ENCODE measurements at places on chromosomes 7 and 10. TPM values are rescaled to one million over a fixed set of nuclear protein-coding genes. Genes with fewer than 3 reads are reported as not detected.

- no peak overlapping the region for H3K4me3 ChIP-seq
- H3K36me3 ChIP-seq, result no peaks in the 10 kb centered on the region
- no peak for DNase-seq
These were observed 19.8 kb downstream of the ZNF467 start for GRCh38 chr7:149753375-149754233.

Gene CRTAC1
- not detected for total RNA-seq

- peaks cover 10% of the 10 kb centered on the region for H3K27me3 ChIP-seq
- H3K36me3 ChIP-seq, result peaks cover 1% of the 10 kb centered on the region
- no peak overlapping the region for H3K27ac ChIP-seq
- H3K4me3 ChIP-seq, result no peak overlapping the region
- DNase-seq, result no peak
These were observed 32.9 kb upstream of the WDR11 start for GRCh38 chr10:120818301-120818700.

DNA sequence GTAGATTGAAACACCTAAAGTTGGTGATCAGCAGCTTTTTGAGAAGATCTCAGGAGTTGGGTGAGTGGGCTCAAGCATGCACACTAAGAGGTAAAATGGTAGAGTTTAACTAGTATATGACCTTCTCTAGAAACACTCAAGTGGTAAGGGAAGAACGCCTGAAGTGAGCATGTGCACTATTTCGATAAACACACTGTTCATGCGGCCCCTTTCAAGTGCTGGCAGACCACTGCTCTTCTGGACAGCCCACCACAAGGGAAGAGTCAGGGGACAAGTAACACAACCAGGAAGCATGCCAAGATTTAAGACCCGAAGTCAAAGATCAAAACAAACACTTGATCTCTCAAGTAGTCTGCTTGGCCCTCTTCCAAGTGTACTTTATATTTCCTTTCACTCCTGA lies 519.5 kb upstream of the ZWINT start:
- no peaks in the 10 kb centered on the region for H3K36me3 ChIP-seq
- no peaks in the 10 kb centered on the region for H3K27me3 ChIP-seq
- no peak for DNase-seq
- H3K27ac ChIP-seq, result no peak overlapping the region
- no peak overlapping the region for H3K4me3 ChIP-seq

DNA sequence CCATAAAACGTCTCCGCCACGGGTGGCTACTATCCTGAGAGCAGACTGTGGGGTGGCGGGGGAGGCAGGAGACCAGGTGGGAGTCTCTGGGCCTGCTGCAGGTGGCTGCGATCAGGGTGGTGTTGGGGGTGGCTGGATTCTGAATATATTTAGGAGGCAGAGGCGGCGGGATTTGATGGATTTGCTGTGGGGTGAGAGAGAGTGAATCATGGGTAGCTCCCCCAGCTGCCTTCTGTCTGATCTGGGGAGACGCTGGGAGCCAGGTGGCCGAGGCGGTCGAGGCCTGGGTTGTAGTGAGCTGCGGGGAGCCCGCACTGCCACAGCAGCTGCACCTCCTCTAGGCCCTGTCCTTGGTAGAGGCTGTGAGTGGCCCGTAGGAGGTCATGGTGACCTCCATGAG lies 48.2 kb upstream of the PFKFB3 start:
- peaks cover 20% of the 10 kb centered on the region for H3K4me1 ChIP-seq
- H3K27me3 ChIP-seq, result no peaks in the 10 kb centered on the region
- no peak for DNase-seq
- no peak overlapping the region for H3K4me3 ChIP-seq
- no peak overlapping the region for H3K27ac ChIP-seq

GRCh38 chr10:6240254-6240653 lies 37.5 kb downstream of the PFKFB3 start:
- no peak for DNase-seq
- peaks cover 24% of the 10 kb centered on the region for H3K4me1 ChIP-seq
- H3K4me3 ChIP-seq, result no peak overlapping the region
- no peak overlapping the region for H3K27ac ChIP-seq
- H3K27me3 ChIP-seq, result no peaks in the 10 kb centered on the region

Gene VWC2
- total RNA-seq, result not detected

- no peaks in the 10 kb centered on the region for H3K27me3 ChIP-seq
- H3K4me1 ChIP-seq, result peaks cover 4% of the 10 kb centered on the region
- peaks cover 5% of the 10 kb centered on the region for H3K36me3 ChIP-seq
- no peak overlapping the region for H3K27ac ChIP-seq
- no peak overlapping the region for H3K4me3 ChIP-seq
These were observed 27.5 kb downstream of the ELMO1 start for GRCh38 chr7:37420946-37421695.

Gene GALNT11
- 28.7 TPM for total RNA-seq

GRCh38 chr10:21495002-21495751 lies 30.3 kb downstream of the SKIDA1 start:
- H3K27ac ChIP-seq, result no peak overlapping the region
- peak overlapping the region; percentile 80 for H3K4me3 ChIP-seq
- DNase-seq, result peak; percentile 32
- H3K4me1 ChIP-seq, result peaks cover 13% of the 10 kb centered on the region
- peaks cover 2% of the 10 kb centered on the region for H3K36me3 ChIP-seq
- peaks cover 74% of the 10 kb centered on the region for H3K27me3 ChIP-seq

Gene C10orf105
- total RNA-seq, result 0.30 TPM

GRCh38 chr10:111440501-111440900 lies 363.7 kb downstream of the ADRA2A start:
- no peaks in the 10 kb centered on the region for H3K27me3 ChIP-seq
- no peak overlapping the region for H3K4me3 ChIP-seq
- H3K36me3 ChIP-seq, result no peaks in the 10 kb centered on the region
- H3K4me1 ChIP-seq, result no peaks in the 10 kb centered on the region

DNA sequence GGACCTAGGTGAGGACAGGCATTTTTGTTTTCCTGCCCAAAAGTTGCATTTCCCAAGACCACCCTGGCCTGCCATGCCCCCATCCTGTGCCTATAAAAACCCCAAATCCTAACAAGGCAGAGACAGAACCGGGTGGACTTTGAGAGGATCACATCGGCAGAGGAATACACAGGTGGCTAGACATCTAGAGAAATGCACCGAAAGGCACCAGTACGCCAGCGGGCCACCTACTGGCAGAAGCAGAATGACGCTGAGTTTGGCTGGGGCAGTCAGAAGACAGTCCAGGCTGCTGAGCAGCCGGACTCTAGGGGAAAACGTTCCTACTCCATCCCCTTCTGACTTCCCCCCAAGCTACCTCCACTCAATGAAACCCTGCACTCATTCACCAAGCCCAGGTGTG lies 2.8 kb downstream of the AKR1C4 start:
- DNase-seq, result no peak
- no peaks in the 10 kb centered on the region for H3K36me3 ChIP-seq
- peaks cover 17% of the 10 kb centered on the region for H3K27me3 ChIP-seq
- no peaks in the 10 kb centered on the region for H3K4me1 ChIP-seq
- H3K4me3 ChIP-seq, result no peak overlapping the region

GRCh38 chr7:52749880-52750279 lies 285.6 kb upstream of the POM121L12 start:
- H3K27me3 ChIP-seq, result no peaks in the 10 kb centered on the region
- H3K36me3 ChIP-seq, result no peaks in the 10 kb centered on the region
- H3K27ac ChIP-seq, result no peak overlapping the region
- no peak for DNase-seq

DNA sequence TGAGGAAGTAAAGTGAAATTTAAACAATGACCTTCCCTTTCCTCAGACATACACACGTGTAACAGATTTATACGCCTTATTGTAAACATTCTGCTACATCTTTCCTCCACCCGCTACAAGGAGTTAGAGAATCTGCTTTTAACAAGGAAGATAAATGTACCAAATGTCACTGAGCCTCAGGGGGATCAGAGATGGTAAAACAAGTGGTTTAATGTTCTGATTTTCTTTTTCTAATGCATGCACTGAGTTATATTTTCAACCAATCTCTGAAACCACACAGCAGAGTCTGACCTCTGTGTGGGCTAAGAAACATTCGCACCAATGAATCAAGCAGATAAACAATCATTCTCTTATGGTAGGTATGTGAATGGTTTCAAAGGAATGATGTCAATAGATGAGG lies 599.5 kb downstream of the ARL4A start:
- H3K27me3 ChIP-seq, result no peaks in the 10 kb centered on the region
- H3K4me3 ChIP-seq, result no peak overlapping the region
- no peak overlapping the region for H3K27ac ChIP-seq
- DNase-seq, result no peak
- H3K4me1 ChIP-seq, result no peaks in the 10 kb centered on the region
- no peaks in the 10 kb centered on the region for H3K36me3 ChIP-seq

GRCh38 chr10:71006506-71006905 lies 118.1 kb upstream of the PCBD1 start:
- no peaks in the 10 kb centered on the region for H3K4me1 ChIP-seq
- H3K4me3 ChIP-seq, result no peak overlapping the region
- no peak for DNase-seq

- H3K27ac ChIP-seq, result no peak overlapping the region
- no peaks in the 10 kb centered on the region for H3K4me1 ChIP-seq
- H3K36me3 ChIP-seq, result no peaks in the 10 kb centered on the region
- peaks cover 55% of the 10 kb centered on the region for H3K27me3 ChIP-seq
- H3K4me3 ChIP-seq, result no peak overlapping the region
These were observed 12.9 kb downstream of the GRM8 start for GRCh38 chr7:127239814-127240213.

Gene SLC16A9
- 0.08 TPM for total RNA-seq

- H3K27me3 ChIP-seq, result peaks cover 6% of the 10 kb centered on the region
- DNase-seq, result no peak
- H3K27ac ChIP-seq, result no peak overlapping the region
- H3K4me3 ChIP-seq, result no peak overlapping the region
- H3K4me1 ChIP-seq, result peaks cover 5% of the 10 kb centered on the region
- H3K36me3 ChIP-seq, result no peaks in the 10 kb centered on the region
These were observed 162.2 kb downstream of the MYOF start for GRCh38 chr10:93319896-93320295.

GRCh38 chr7:114229246-114229645 lies 185.4 kb upstream of the FOXP2 start:
- H3K27me3 ChIP-seq, result no peaks in the 10 kb centered on the region
- no peak overlapping the region for H3K27ac ChIP-seq
- H3K36me3 ChIP-seq, result no peaks in the 10 kb centered on the region
- DNase-seq, result no peak
- no peak overlapping the region for H3K4me3 ChIP-seq

DNA sequence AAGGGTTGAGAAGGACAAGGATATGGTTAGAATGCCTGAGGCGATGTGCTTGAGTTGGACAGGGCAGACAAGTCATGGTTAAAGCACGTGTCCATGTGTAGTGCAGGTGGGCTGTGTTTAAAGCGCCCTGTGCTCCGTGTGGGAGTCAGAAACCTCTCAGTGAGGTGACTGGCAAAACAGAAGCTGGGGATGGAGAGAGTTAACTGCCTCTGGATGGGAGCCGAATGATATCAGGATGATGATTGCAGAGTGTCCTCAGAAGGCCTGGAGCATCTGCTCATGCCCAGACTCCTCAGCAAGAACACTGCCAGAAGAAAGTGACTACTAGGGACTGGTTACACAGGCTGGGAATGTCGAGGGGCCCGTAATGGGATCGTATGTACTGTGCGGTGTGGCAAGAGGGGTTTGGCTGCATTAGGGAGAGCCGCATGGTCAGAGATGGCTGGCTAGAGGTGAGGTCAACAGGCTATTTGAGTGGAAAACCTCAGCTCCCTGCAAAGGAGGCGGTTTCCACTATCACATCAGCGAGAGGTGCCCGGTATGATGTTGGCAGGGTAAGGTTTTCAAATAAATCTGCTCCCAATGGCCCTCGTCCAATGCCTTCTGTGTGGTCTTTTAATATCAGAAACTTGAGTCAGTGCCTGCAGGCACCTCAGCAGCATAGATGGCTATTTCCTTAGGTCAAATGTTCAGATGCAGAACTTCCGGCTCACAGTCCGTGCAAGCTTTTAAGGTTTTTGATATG lies 26.1 kb upstream of the MRC1 start:
- no peaks in the 10 kb centered on the region for H3K36me3 ChIP-seq
- H3K4me3 ChIP-seq, result no peak overlapping the region
- no peak overlapping the region for H3K27ac ChIP-seq
- DNase-seq, result no peak
- H3K27me3 ChIP-seq, result peaks cover 4% of the 10 kb centered on the region

- no peak overlapping the region for H3K4me3 ChIP-seq
- H3K36me3 ChIP-seq, result no peaks in the 10 kb centered on the region
- H3K4me1 ChIP-seq, result no peaks in the 10 kb centered on the region
- no peak overlapping the region for H3K27ac ChIP-seq
These were observed 57.4 kb downstream of the TLL2 start for GRCh38 chr10:96456296-96456840.

GRCh38 chr10:77899690-77900089 lies 26.9 kb downstream of the DLG5 start:
- H3K27ac ChIP-seq, result no peak overlapping the region
- DNase-seq, result no peak
- H3K4me3 ChIP-seq, result no peak overlapping the region

GRCh38 chr10:80289451-80290287 lies at the start of gene MAT1A:
Gene MAT1A, minus strand, starts transcription at chr10:80289658. Its CDS starts 235 bp downstream, at chr10:80289423.
- H3K27ac ChIP-seq, result no peak within 1 kb of the TSS
- no peak within 1 kb of the TSS for H3K4me3 ChIP-seq
- DNase-seq, result no peak
- peaks cover 27% of the 10 kb centered on the region for H3K27me3 ChIP-seq
- H3K4me1 ChIP-seq, result peaks cover 2% of the 10 kb centered on the region
- H3K36me3 ChIP-seq, result no peaks in the 10 kb centered on the region

Gene KCNIP2
- total RNA-seq, result 4.1 TPM

DNA sequence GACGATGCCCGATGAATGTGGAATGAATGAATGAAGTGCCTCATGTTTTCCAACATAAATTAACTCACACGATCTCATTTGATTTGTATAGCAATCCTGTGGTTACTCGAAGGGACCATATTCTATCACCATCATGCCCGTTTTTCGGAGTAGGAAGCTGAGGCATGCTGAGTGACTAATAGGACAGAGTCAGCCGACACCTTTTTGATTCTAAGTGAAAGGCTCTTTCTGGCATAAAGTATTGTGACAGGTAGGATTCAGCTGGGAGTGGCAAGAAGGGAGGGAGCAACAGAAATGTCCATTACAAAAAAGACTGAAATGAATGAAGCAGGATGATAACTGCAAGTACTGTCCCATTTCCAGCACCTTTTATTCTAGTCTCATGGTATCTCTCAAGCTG lies 55.7 kb downstream of the KLRG2 start:
- H3K4me1 ChIP-seq, result peaks cover 6% of the 10 kb centered on the region
- H3K4me3 ChIP-seq, result no peak overlapping the region
- no peaks in the 10 kb centered on the region for H3K27me3 ChIP-seq

DNA sequence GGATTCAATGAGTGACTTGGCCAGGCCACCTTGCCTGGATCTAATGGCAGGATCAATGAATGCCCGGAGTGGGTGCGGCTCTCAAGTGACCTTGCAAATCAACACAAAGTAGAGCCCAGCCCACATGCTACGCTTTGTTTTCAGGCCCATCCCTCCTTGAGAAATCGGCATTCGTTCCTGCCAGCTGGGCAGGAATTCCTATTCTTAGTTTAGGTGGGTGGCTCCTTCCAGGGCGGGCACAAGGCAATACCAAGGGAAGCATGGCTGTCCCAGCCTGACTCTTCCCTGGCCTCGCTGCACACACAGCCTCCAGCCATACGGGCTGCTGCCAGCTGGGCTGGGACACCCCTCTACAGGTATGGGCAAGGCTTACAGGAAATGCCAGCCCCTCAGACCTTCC lies 119.3 kb downstream of the SH3PXD2A start:
- H3K27me3 ChIP-seq, result peaks cover 7% of the 10 kb centered on the region
- no peaks in the 10 kb centered on the region for H3K36me3 ChIP-seq
- H3K4me3 ChIP-seq, result no peak overlapping the region
- no peak for DNase-seq
- H3K27ac ChIP-seq, result no peak overlapping the region

- H3K4me1 ChIP-seq, result peaks cover 48% of the 10 kb centered on the region
- no peaks in the 10 kb centered on the region for H3K27me3 ChIP-seq
- DNase-seq, result no peak
- H3K27ac ChIP-seq, result peak overlapping the region; percentile 15
- H3K4me3 ChIP-seq, result no peak overlapping the region
These were observed 253.1 kb upstream of the KLF14 start for GRCh38 chr7:130987092-130987491.

- peaks cover 9% of the 10 kb centered on the region for H3K27me3 ChIP-seq
- no peaks in the 10 kb centered on the region for H3K36me3 ChIP-seq
- peaks cover 1% of the 10 kb centered on the region for H3K4me1 ChIP-seq
- no peak overlapping the region for H3K27ac ChIP-seq
These were observed 33.9 kb downstream of the MALSU1 start for GRCh38 chr7:23332910-23333612.
